ENCODE measurements at places on chromosomes 5 and 9.

GRCh38 chr9:110351009-110351467 lies 13.4 kb upstream of the TXNDC8 start:
- no peak for DNase-seq

GRCh38 chr9:76379494-76379893 lies 14.7 kb downstream of the RFK start:
- DNase-seq: no peak

- no peak for DNase-seq
Observed at GRCh38 chr5:138824924-138825863, 49.9 kb downstream of the LRRTM2 start.

GRCh38 chr9:86202338-86202882 lies 57.0 kb downstream of the C9orf153 start:
- no peak for DNase-seq

- DNase-seq: no peak
Observed at GRCh38 chr9:34552986-34553385, 30.2 kb upstream of the ENHO start.

DNA sequence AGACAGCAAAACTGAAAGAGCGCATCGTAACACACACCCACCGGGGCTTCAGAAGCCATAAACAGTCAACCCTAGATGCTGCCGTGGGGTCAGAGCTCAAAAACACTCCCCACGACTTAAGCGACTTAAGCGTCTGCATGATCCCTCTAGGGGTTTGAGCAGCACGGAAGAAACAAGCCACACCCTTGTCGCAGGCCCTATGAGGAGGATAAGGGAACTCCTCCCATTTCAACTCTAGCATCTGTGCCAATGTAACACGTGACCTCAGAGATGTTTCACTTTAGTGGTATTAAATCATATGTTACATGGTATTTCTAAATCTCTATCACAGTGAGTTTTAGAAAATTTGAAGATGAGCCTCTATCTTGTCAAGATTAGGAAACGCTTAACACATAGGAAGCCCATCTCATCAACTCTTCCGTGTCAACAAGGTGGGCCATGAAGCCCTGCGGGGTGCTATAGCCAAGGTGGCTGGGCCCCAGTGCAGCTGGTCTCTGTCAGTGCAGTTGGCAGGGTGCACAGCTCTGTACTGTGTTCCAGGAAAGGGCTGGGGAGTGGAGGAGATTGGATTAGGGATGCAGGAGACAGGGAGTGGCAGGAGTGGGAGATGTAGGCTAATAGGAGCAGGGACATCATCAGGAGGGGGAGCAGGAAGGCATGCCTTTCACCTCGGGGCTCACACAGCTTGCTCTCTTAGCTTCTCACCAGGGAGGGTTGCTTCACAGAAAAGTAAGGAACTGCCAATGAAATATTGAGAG lies 33.1 kb downstream of the ZCCHC9 start:
- no peak for DNase-seq

DNA sequence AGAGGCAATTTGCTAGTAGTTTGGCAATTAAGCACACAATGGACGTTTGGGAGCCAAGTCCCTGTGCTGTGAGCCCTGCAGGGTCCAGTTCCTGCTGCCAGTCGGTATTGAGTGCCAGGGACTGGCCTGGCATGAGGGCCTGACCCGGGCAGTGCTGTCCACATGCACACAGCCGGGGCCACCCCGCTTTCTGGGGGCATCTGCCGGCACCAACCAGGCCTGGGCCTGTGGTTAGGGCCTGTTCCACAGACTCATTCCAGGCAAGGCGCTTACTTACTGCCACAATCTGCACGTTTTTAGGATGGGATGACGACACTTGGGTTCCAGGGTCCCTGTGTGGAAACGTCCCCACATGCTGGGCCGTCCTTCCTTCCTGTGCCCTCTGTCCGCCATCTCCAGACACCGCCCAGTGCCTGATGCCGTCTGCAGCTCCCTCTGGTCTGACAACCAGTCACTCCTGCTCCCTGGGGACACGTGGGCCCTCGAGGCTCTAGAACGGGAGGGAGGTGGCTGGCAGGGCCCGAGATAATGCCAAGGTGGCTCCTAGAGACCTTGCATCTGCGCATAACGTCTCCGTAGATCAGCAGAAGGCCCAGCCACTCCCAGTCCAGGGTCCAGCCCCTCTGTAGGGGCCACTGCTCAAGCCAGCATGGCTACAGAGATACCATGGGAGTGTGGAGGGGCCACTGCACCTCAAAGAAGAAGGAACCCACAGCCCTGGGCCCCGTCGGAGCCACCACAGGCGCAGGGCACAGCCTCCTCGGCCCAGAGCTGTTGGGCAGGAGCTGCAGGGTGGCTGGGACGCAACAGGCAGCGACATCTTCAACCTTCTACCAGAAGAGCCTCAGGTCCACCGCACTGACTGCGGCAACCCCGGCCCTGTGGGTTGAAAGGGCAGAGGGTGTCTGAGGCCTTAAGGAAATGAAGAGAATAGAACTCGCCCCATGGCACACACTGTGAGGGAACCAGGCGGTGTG lies 24.7 kb downstream of the SLC9A3 start:
- DNase-seq: no peak

Measured in anterior cingulate cortex (tissue), 58 donors.